ENCODE measurements at places on chromosomes 6 and 20.

GRCh38 chr6:167988945-167989841 lies 8.3 kb upstream of the KIF25 start:
- no peak for DNase-seq

GRCh38 chr20:22924949-22925612 lies 110.0 kb upstream of the SSTR4 start:
- no peak for DNase-seq

GRCh38 chr6:157640746-157641451 lies 182.1 kb upstream of the SNX9 start:
- DNase-seq = no peak

GRCh38 chr6:167956983-167957492 lies 40.4 kb upstream of the KIF25 start:
- no peak for DNase-seq

GRCh38 chr20:34473262-34473883 lies 42.8 kb upstream of the DYNLRB1 start:
- DNase-seq = peak; percentile 11

- DNase-seq = no peak
Measured at GRCh38 chr6:72417759-72418158, 204.1 kb upstream of the KCNQ5 start.
